ENCODE measurements at places on chromosomes 1 and 21. TPM values are rescaled to one million over a fixed set of nuclear protein-coding genes. Genes with fewer than 3 reads are reported as not detected.
A peak's percentile ranks its signal among the peaks of the same experiment; 100 is the strongest.

DNA sequence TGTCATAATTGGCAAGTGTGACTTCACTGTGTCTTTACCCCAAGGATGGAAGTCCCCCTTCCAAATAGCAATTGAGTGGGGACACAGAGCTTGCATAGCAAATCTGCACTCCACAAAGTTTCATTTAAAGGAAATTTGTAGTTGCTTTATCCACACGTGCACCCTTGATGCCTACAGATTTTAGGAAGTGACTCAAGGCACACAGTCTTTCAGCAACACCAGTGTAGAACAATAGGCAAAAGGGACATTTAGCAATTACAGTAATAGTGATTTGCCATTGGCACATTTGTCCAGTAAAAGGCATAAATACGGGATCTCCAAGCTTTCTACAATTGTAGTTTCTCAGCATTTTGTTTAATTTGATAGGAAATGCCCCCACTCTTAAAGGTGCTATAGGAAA is 43.4 kb upstream of the KAZN start:
- DNase-seq: no peak

GRCh38 chr21:39825250-39825649 is 42.0 kb upstream of the PCP4 start:
- DNase-seq: no peak

The LPGAT1 gene
- 26.2 TPM for total RNA-seq

- DNase-seq: no peak
Measured at GRCh38 chr1:170539154-170539553, 7.2 kb downstream of the GORAB start.

DNA sequence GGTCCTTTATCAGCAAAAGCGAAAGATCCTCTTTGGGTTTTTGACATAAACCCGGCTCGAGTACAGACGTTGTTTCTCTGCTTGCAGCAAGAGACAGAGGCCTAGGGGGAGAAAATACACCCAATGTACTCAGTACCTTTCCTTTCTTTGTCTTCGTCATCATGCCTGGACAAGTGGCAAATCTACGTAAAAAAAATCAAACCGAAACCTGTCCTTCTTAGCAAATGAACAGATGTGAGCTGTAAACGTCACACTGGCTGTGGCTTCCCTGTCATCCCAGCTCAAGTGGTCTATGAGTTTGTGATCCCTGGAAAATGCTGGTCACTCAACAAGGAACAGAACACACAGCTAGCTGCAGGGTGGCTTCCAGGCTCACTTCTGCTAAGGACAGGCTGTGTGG is 39.9 kb downstream of the STPG1 start:
- peak; percentile 8 for DNase-seq

DNA sequence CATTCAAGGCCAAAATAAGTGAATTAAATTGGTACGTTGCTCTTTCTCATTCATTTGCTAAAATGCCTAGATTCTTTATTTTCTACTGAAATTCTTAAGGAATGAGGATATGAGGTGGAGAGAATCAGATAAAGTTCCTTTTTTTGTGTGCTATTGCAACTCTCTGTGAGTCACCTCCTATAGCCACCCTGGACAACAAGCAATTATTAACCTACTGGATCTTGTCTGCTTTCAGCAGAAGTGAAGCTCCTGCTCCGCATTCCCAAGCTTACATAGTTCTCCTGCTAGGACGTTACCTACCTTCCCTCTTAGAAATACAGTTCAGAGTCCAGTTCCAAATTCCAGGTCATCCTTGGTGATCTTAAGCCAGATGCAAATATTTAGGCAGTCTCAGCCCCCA is 4.8 kb upstream of the KCNJ6 start:
- DNase-seq: no peak

DNA sequence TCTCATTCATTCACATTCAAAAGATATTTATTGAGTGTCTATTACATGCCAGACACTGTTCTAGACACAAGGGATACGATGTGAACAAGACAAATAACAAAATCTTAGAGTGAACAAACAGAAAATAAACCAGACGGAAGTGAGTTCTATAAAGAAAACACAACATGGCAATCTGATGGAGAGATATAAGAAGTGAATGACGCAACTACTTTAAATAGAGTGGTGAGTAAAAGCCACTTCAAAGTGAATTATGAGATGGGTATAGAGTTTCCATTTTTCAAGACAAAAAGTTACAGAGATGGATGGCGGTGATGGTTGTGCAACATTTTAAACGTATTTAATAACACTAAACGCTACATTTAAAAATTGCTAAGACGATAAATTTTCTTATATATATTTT is 75.4 kb downstream of the CEP170 start:
- DNase-seq: no peak

The ZMYND12 gene
- total RNA-seq: 3.0 TPM

GRCh38 chr1:20262810-20263534 is 27.7 kb upstream of the VWA5B1 start:
- DNase-seq: no peak

- DNase-seq: no peak
Measured at GRCh38 chr1:201119206-201120197, 7.3 kb upstream of the CACNA1S start.

GRCh38 chr21:42346441-42346840 is 4.4 kb downstream of the TFF2 start:
- no peak for DNase-seq

Data from suprapubic skin (tissue), 4 donors.